ENCODE measurements at places on chromosomes 11 and 22.

DNA sequence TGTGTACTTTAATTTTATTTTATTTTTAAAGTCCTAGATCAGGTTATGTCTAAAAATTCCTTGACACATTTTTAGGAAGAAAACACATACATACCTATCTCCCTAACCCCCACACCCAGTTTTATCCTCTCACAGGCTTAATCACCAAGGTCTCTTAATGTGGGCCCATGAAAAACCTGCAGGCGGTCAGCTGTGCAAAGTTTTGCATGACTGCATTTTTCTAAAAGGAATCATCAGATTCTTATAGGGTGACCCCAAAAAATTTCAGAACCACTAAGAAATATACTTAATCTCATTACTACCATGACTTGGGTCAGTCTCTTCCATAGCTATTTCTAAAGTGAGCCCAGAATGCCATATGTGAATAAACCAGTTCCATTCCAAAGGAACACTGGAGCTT is 19.8 kb downstream of the SAA1 start:
- no peak for DNase-seq

- DNase-seq = no peak
These were observed 565.8 kb downstream of the BUD13 start for GRCh38 chr11:116207019-116207418.

GRCh38 chr11:63887386-63887999 is 29.5 kb downstream of the RCOR2 start:
- DNase-seq = no peak

GRCh38 chr11:475941-476340 is 25.9 kb downstream of the PTDSS2 start:
- no peak for DNase-seq

- no peak for DNase-seq
These were observed 122.2 kb upstream of the TRPC6 start for GRCh38 chr11:101705972-101706371.

DNA sequence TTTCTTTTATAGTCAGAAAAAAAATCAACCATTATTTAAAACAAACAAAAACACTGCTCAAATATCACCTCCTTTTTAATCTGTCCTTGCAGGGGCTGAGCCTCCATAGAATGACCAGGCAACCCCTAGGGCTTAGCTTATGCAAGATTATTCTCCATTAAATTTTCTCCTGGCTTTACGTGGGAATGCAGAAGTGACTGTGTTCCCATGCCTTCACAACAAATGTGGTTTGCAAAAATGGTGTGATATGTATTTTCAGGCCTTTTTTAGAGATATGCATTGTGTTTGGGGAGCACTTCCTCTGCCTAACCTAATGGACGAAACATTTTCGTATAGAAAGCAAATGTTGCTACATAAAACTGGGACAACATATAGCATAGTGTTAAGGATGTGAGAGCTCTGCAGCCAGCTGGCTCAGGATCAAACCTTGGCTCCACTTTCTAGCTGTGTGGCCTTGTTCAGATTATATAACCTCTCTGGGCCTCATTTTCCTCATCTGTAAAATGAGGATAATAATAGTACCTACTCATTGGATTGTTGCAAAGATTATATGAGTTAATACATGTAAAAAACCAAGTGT is 82.6 kb downstream of the PARVA start:
- DNase-seq = no peak
